ENCODE measurements at places on chromosomes 5 and 9.

DNA sequence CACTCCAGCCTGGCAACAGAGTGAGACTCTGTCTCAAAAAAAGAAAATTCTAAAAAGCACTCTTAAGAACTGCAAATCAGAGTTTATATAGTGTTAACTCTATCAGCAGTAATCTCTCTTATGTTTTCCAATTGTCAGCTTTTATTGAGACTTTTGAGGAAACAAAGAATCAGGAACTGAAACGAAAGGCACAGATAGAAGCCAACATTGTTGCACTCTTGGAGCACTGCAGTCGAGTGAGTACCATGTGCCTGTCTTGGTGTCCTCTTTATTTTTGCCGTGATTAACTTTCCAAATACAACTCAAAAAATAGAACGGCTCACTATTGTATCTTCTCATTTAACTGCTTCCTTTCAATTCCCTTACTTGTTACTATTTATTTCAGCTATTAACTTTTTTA is 41.7 kb upstream of the LRRC19 start:
- DNase-seq, result no peak

DNA sequence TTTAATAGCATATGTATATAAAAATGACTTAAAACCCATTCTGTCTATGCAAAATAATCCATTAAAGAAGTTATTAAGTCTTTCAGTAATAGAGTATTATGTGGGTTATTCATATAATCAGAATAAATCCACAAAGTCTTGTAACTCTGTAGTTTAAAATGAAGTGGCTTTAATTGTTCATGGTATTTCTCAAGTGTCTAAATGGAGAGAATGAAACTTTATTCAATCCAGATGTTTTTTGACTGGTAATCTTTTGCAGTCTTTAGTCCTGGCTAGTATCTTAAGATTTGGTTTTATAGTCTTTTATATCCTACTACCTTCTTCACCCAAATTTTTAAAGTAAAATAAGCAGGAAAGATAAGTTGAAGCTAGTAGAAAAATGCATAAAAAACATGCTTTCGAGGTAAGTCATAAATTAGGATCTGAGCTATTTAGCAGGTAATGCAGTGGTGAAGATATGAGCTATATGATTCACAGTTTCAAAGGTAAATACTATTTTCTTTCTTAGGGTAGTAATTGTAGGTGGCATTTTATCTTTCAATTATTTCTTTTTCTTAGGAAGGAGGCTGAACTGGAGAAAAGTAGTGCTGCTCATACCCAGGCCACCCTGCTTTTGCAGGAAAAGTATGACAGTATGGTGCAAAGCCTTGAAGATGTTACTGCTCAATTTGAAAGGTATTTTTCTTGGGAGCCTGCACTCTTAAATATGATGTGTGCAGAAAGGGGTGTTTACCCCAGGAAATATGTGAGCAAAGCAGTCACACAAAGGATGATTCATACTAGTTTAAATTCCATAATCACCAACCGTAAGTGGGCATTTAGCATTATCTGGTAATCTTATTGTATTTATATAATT is 17.9 kb downstream of the HMMR start:
- no peak for DNase-seq

DNA sequence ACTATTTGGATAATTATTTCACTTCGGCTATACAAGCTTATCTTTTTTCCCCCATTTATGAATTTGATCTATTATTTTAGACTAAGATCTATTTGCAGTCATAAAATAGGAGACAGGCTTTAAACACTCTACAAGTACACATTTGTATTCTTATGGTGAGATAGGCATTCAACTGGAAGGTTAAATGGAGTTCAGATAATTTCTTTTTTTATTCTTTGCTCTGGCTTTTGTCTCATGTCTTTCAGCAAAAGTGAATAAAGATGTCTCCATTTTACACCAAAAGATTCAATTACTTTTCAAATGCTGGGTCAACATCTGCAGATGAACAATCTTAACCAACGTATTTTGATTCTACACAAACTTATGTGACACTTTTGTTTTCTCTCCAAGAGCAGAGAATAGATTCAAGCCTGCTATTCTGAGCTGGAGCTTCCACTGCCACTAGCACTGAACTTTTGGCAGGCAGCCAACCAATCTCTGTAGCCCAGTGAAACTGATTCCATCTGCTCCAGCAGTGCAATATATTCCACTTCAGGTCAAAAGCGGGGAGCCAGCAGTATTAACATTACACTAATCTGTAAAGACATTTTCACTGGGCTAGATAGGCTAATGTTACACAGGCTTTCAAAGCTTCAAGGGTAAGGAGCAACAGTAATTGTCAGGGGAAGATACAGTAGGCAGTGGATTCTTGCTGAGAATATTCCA is 452.0 kb upstream of the ZNF608 start:
- no peak for DNase-seq

GRCh38 chr5:41871852-41872251 is 1.6 kb upstream of the OXCT1 start:
- DNase-seq, result no peak

GRCh38 chr5:148443998-148444397 is 60.2 kb downstream of the FBXO38 start:
- DNase-seq, result no peak

GRCh38 chr5:69187342-69187741 is 2.0 kb upstream of the CENPH start:
- DNase-seq, result no peak

- DNase-seq, result no peak
These were observed 374.9 kb upstream of the IRX1 start for GRCh38 chr5:3220638-3221288.

DNA sequence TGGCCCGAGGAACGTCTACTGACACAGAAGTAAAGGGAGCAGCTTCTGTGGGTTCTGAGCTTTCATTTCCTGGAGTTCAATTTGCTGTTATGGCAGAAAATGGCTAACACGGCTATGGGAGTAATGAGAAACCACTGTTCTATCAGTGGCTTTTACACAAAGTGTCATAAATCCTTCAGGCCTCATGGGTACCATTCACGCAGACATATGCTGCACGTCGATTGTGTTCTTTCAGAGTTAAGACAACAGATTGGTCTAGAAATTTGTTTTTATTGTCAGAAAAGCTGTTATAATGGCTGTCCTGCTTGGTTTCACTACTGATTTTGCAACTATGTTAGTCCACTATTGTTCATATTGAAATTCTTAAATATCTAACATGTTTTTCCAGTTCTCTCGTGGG is 135.4 kb downstream of the ALDH1A1 start:
- DNase-seq, result no peak

DNA sequence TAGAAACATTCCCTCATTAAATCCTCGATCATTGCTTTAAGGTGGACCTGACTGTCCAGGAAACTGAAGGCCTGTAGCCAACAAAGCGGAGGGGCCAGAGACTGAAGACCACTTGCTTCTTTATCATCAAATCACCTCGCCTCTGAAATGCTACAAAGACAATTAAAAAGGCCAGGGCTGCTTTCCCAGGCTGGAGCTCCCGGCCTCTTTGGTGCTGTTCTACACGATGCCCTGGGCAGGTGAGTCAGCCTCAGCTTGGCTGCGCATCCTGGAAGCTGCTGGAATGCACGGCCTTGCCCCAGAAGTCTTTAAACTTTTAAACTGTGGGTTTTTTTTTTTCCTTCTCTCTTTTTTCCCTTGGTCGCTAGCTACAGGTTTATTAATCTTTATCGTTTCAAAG is 46.5 kb downstream of the SH3PXD2B start:
- DNase-seq, result no peak

DNA sequence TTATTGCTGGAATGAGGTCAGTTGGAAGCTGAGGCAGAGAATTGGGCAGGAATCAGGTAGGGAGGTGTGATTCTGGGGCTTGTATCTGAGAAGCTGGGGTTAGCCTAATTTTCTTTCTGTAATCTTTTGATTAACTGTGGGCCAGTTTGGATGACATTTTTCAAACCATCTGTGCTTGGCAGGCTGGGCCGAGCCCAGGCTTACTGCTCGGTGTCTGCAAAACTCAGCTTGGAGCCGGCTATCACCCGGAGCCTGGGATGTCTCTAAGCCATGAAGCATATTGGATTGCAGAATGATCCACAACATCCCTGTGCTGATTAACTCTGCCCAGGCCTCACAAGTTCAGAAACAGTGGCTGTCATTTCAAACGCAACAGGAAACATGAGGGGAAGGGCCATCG is 26.5 kb downstream of the KCNMB1 start:
- no peak for DNase-seq

DNA sequence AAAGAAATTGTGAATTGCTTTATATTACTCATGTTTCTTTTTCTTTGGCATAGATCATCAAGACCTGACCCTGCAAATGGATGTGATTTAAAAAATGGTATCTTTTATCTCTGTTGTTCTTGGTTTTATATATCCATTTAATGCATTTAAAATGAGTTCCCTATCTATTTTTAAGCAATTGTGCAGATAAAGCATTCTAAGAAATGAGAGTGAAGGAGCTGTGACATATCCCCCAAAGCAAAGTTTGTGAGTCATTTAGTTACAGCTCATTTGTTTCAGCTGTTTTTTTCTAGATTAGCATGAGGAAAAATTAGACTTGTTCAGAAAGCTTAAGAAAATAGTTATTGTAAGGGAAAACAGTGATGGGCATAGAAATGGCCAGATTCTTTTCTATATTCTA is 7.6 kb upstream of the ELOVL7 start:
- no peak for DNase-seq

Data from activated T-cell treated with anti-CD3 and anti-CD28 coated beads for 48 hours (primary cell).